Natural killer cell (primary cell): ENCODE measurements at places on chromosomes 1 and 21. TPM values are rescaled to one million over a fixed set of nuclear protein-coding genes. Genes with fewer than 3 reads are reported as not detected.

Gene CTPS1
- total RNA-seq = 90.5 TPM

Gene ARHGEF16
- total RNA-seq = not detected

Gene CIART
- total RNA-seq = 0.33 TPM

- peak; percentile 21 for DNase-seq
These were observed 3.8 kb downstream of the CNR2 start for GRCh38 chr1:23909412-23909811.

DNA sequence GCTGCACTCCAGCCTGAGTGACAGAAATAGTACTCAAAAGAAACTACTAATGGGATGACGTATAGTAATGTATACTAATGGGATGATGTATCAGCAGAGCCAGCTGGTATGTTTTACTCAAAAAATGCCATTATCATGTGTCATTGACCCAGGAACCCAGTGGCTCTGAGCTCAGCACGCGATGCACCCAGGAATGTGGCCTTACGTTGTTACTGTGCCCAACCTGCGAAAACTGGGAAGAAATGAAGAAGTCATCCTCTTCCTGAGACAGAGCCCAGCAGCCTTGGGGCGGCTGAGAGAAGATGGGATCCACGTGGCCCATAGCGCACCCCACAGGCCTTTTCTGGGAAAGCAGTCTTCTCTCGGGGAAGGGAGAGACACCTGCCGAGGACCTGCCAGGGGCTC, 8.8 kb downstream of the UBE2J2 start:
- no peak for DNase-seq
